ENCODE measurements at places on chromosomes 3 and 15. TPM values are rescaled to one million over a fixed set of nuclear protein-coding genes. Genes with fewer than 3 reads are reported as not detected.

Gene PPP2R3A
- 1.7 TPM for total RNA-seq

Gene SLC6A20
- total RNA-seq: 0.08 TPM

Gene SLC28A2
- total RNA-seq: under 0.01 TPM

Gene LDHAL6B
- total RNA-seq: not detected

Gene MYO5C
- total RNA-seq: 8.6 TPM

Gene MYH15
- total RNA-seq: 0.08 TPM

Gene C2CD4B
- 1.8 TPM for total RNA-seq

Gene CPNE4
- total RNA-seq: not detected

Gene SLC9C1
- total RNA-seq: 0.28 TPM

Gene FANCD2
- 24.6 TPM for total RNA-seq

Measured in liver (tissue), 10 donors.